Stimulated activated CD8-positive, alpha-beta memory T cell treated with anti-CD3 and anti-CD28 coated beads, Interleukin-4, amount 100 ng/mL, for 1 hour (primary cell): ENCODE measurements at places on chromosomes 1 and 21.

GRCh38 chr1:20370698-20371097 lies 80.0 kb downstream of the VWA5B1 start:
- DNase-seq, result no peak

DNA sequence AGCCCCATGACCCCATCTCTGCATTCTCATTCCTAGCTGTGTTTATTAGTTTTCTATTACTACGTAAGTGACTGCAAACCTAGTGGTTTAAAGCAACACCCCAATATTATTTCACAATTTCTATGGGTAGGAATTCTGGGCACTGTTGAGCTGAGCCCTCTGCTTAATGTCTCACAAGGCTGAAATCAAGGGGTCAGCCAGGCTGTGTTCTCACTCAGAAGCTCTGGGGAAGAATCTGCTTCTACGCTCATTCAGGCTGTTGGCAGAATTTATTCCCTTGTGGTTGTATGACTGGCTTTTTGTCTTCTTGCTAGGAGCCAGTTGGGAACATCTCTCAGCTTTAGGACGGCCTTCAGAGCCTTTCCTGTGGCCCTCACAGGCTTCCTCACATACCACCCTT lies 181.0 kb downstream of the GIPC2 start:
- no peak for DNase-seq

DNA sequence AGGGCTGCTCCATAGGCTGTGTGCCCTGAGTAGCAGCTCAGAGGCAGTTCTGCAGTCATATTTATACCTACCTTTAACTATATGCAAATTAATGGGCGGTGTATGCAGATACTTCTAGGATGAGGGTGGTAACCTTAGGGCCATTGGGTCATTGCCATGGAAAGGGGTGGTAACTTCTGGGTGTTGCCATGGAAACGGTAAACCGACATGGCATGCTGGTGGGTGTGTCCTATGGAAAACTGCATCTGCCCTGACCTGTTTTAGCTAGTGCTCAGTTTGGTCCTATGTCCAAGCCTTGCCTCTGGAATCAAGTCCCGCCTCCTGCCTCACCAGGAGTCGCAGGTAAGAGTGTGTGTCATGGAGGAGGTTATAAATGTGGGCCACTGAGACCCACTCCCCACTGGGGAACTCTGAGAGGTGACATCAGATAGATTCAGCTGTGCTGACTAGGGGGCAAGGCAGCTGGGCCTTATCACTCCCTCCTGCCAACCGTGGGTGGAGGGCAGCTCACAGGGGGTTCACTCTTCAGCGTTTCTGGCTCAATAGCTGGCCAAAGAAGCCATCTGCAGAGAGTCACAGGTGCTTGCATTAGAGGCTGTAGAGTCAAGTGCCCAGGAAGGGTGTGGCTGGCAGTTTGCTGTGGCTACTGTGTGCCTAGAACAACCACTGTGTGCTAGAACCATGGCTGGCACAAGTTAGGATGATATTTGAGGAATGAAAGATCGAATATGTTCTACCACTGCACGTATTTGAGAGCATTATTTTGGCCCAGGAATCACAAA lies 19.0 kb downstream of the BACE2 start:
- DNase-seq, result no peak

GRCh38 chr21:46621457-46622182 lies 13.9 kb upstream of the PRMT2 start:
- no peak for DNase-seq

- no peak for DNase-seq
Observed at GRCh38 chr1:92515796-92516201, 29.1 kb upstream of the GFI1 start.
